ENCODE measurements at places on chromosomes 1 and 21.

GRCh38 chr1:215137985-215138384, 55.4 kb downstream of the KCNK2 start:
- DNase-seq: no peak

DNA sequence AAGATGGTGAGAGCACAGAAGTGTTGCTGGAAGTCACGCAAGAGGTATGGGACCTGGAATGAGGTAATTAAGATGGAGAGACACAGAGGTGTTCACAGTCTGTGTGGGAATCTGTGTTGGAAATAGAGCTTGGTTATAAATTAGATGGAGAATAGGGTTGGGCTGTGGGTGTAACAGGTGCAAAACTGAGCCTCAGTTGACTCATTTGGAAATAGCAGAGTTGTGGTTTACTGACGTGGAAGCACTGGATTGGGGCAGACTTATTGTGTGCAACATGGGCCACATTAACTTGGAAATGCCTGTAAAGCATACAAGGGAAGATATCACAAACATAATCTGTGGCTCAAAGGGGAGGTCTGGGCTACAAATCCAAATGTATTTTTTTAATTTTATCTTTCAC, 13.0 kb downstream of the CAMSAP2 start:
- DNase-seq: no peak

DNA sequence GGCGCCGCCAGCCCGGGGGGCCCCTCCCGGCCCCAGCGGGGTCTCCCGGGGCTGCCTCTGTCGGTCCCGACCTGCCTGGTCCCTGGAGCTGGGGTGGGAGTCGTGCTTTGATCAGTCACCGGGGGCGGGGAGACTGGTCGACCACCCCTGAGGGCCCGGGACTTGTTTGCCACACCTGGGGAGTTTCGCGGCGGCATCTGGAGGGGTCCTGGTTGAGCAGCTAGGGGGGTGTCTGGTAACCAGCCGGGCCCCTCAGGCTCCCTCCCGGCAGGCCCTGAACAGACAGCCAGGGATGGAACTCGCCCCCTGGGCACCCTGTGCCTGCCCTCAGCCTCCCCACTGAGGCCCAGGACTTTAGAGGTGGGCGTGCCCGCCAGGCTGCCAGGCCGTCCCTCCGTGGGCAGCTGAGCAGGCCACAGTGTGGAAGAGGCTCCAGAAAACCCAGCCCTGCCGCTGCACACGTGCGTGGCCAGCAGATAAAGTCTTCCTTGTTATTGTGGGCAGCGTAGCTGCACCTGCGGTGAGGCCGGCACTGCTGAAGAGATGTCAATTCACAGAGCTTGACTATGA, 13.3 kb upstream of the SAMD11 start:
- no peak for DNase-seq

DNA sequence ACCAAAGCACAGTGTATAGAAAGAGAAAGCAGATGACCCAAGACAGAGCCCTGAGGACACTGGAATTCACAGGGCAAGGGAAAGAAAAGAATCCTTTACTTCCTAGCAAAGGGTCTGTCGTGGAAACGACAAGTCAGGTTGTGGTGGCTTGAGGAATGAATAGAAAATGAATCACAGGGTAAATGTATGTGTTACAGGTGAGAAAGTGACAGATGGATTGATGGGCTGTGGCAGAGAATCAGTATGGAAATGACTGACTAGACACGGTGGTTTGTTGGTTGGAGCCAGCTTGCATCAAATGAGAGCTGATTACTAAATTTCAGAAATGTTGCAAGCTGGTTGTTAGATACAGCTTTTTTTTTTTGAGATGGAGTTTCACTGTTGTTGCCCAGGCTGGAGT, 46.9 kb downstream of the PTP4A2 start:
- peak; percentile 30 for DNase-seq

GRCh38 chr1:41657679-41658295, 173.3 kb upstream of the EDN2 start:
- no peak for DNase-seq

- peak; percentile 92 for DNase-seq
Observed at GRCh38 chr1:19010995-19011844, 54.7 kb upstream of the IFFO2 start.

GRCh38 chr1:43318831-43319230, 18.0 kb downstream of the TIE1 start:
- DNase-seq: no peak

- DNase-seq: no peak
Observed at GRCh38 chr1:157862114-157863070, 20.8 kb upstream of the CD5L start.

- DNase-seq: no peak
Observed at GRCh38 chr1:55039342-55040082, at the start of gene PCSK9. TSS of gene PCSK9 (plus strand) at chr1:55039548. CDS start at chr1:55039838, 290 bp downstream.

DNA sequence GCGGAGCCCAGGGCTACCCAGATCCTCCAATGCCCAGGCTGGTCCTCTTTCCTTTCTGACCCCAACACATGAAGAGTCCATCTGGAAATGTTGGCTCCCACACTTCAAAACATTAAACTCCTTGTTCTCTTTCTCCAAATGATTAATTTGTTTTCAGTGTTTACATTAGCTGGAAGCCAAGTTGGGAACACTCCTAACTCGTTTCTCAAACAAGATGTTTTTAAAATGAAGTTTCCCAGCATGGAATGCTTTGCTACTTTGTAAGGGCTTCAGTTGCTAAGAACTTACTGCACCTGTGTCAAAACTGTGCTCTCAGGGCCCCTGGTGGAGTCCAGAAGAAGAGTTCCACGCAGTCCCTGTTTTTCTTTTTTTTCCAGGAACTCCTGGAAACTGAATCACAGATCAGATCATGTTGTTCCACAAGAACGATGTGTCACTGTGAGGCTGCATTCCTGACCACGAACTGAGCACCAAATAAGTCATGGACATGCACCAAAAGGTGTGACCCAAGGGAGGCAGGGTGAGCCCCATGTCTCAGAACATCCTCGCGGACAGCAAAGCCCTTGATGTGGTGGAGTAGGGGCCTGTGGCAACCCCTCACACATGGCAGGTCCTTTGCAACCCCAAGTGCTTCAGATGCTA, 257.3 kb downstream of the KCNJ6 start:
- no peak for DNase-seq

DNA sequence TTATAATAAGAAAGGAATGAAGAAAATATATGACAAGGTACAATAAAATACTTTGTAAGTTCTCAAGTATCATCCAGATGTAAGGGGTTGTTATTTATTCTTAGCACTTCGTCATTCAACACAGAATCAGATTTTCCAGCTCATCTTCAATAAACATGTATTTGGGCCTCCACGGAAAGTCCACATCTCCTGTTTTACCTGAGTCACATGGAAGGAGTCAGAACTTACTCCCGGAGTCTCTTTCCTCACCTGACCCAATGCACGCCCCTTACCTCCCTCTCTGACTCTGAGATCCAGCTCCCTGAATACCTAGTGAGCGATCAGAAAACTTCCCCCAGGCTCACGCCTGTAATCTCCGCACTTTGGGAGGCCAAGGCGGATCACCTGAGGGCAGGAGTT, 1.5 kb upstream of the PMVK start:
- no peak for DNase-seq
